WTC11 (cell line): ENCODE measurements at places on chromosomes 3 and 15. TPM values are rescaled to one million over a fixed set of nuclear protein-coding genes. Genes with fewer than 3 reads are reported as not detected.

DNA sequence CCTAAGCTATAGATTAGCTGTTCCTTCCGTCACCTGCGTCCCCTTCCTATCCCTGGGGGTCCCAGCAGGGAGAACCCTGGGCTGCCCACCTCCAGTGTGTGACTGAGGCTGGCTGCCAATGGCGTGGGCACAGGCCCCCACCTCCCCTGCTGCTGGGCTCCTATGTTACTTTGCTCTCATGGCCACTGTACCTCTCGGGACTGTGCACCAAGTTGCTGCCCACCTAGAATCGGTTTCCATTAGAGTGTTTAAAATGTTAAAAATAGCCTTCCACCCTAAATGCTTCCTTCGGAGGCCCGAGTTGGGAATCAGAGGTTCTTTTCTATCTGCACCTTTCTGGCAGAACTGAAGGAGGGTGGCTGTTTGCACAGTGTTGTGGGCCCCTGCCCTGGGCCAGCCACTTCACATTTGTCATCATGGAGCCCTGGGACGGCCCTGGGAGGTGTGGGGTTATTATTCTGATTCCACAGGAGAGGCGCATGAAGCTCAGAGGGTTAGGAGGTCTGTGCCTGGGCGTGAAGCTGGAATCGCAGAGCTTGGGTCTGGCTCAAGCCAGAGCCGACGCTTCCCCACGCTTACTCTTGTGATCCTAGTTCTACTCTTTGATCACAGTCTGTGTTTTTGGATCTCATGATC is 29.1 kb downstream of the IRAK2 start:
- no peak overlapping the region for H3K4me3 ChIP-seq
- H3K27ac ChIP-seq: peak overlapping the region; percentile 78
- H3K36me3 ChIP-seq: no peaks in the 10 kb centered on the region
- DNase-seq: no peak
- H3K27me3 ChIP-seq: no peaks in the 10 kb centered on the region

DNA sequence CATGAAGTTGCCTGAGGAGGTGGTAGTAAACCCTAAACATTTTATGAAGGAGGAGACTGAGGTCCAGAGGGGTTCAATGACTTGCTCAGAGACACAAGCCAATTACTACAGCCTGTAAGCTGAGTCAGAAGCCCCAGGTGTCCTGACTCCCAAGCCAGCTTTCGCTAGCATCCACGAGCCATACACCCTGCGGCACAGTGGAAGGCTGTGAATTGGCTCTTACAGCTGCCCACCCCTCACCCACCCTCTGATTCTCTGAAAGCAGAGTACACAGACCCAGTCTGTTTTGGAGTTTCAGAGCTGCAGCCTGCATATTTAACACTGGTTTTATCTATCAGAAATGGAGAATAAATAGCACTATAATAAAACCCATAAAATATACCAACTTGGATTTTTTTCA is 253.4 kb downstream of the IGSF11 start:
- no peaks in the 10 kb centered on the region for H3K27me3 ChIP-seq
- DNase-seq: no peak
- H3K4me3 ChIP-seq: no peak overlapping the region
- H3K36me3 ChIP-seq: no peaks in the 10 kb centered on the region
- H3K4me1 ChIP-seq: peaks cover 17% of the 10 kb centered on the region
- H3K27ac ChIP-seq: no peak overlapping the region

DUOX2 gene
- 0.13 to 0.27 TPM (median 0.14 TPM) in 3 replicates for total RNA-seq

IQSEC1 gene
- 35.0 to 37.2 TPM (median 36.4 TPM) in 3 replicates for total RNA-seq

MUC20 gene
- total RNA-seq: 0.34 to 0.77 TPM (median 0.57 TPM) in 3 replicates

STAC gene
- total RNA-seq: 5.5 to 6.4 TPM (median 5.6 TPM) in 3 replicates

ARGFX gene
- not detected in 3 replicates for total RNA-seq

GOLGA8H gene
- total RNA-seq: 1.5 to 2.0 TPM (median 1.7 TPM) in 3 replicates

GOLGA8F gene
- not detected in 3 replicates for total RNA-seq

- no peak for DNase-seq
- H3K4me1 ChIP-seq: no peaks in the 10 kb centered on the region
- H3K36me3 ChIP-seq: peaks cover 21% of the 10 kb centered on the region
- H3K4me3 ChIP-seq: no peak overlapping the region
- H3K27me3 ChIP-seq: peaks cover 24% of the 10 kb centered on the region
- H3K27ac ChIP-seq: no peak overlapping the region
These were observed 124.9 kb downstream of the GRM7 start for GRCh38 chr3:6985848-6986247.

GRCh38 chr3:105444725-105445124 is 78.0 kb downstream of the ALCAM start:
- no peak overlapping the region for H3K27ac ChIP-seq
- H3K27me3 ChIP-seq: no peaks in the 10 kb centered on the region
- peaks cover 17% of the 10 kb centered on the region for H3K4me1 ChIP-seq
- H3K4me3 ChIP-seq: no peak overlapping the region
- no peak for DNase-seq

- H3K27me3 ChIP-seq: no peaks in the 10 kb centered on the region
- no peaks in the 10 kb centered on the region for H3K36me3 ChIP-seq
- H3K4me1 ChIP-seq: no peaks in the 10 kb centered on the region
- no peak overlapping the region for H3K4me3 ChIP-seq
- H3K27ac ChIP-seq: no peak overlapping the region
These were observed 51.9 kb downstream of the ARRDC4 start for GRCh38 chr15:98012354-98012753.

HGD gene
- 0.39 to 1.5 TPM (median 0.44 TPM) in 3 replicates for total RNA-seq

GRCh38 chr3:130582457-130583153 is 65.6 kb downstream of the COL6A6 start:
- no peak overlapping the region for H3K27ac ChIP-seq
- no peak for DNase-seq
- H3K4me1 ChIP-seq: no peaks in the 10 kb centered on the region
- H3K27me3 ChIP-seq: no peaks in the 10 kb centered on the region; the same call in 1 of the 2 replicates
- no peaks in the 10 kb centered on the region for H3K36me3 ChIP-seq
- no peak overlapping the region for H3K4me3 ChIP-seq

- H3K27ac ChIP-seq: peak overlapping the region; percentile 64; the same call in 1 of the 2 replicates
- DNase-seq: no peak
- H3K36me3 ChIP-seq: no peaks in the 10 kb centered on the region
These were observed 19.2 kb downstream of the EID1 start for GRCh38 chr15:48896869-48897814.

SEMA5B gene
- total RNA-seq: 20.4 to 22.0 TPM (median 20.7 TPM) in 3 replicates

GRCh38 chr3:190323246-190323626 is 990 bp upstream of the CLDN1 start:
- H3K36me3 ChIP-seq: no peaks in the 10 kb centered on the region
- 0 out of 2 replicates have a peak overlapping the region, but pooled peaks have one; percentile 58 for H3K27ac ChIP-seq
- peaks cover 57% of the 10 kb centered on the region for H3K4me1 ChIP-seq
- no peak for DNase-seq
- H3K27me3 ChIP-seq: peaks cover 18% of the 10 kb centered on the region
- peak overlapping the region; percentile 84 for H3K4me3 ChIP-seq

TMCO5A gene
- total RNA-seq: not detected in 3 replicates

DNA sequence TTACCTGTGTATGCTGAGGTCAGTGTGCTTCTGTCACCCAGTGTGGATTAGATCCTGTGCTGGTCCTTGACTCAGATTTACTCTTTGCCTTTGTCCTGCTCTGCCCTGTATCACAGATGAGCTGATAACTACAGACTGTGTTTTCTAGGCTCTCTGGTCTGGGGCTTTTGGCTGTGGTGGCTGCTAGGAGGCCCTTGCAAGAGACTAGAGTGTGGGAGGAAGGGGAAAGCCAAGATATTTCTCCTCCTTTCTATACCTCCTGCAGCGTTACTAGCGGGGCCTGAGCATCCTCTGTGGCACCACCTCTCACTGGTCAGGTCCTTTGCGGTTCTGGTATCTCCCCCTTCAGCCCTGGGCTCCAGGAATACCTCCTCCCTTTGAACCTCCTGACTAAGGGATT is 282.3 kb upstream of the TBC1D5 start:
- H3K4me3 ChIP-seq: no peak overlapping the region
- no peak overlapping the region for H3K27ac ChIP-seq
- no peaks in the 10 kb centered on the region for H3K27me3 ChIP-seq
- DNase-seq: no peak
- no peaks in the 10 kb centered on the region for H3K36me3 ChIP-seq

GRCh38 chr15:81303244-81304225 is 20.4 kb downstream of the STARD5 start:
- no peak overlapping the region for H3K4me3 ChIP-seq
- H3K36me3 ChIP-seq: no peaks in the 10 kb centered on the region
- peak; percentile 29 for DNase-seq
- H3K4me1 ChIP-seq: peaks cover 31% of the 10 kb centered on the region
- no peaks in the 10 kb centered on the region for H3K27me3 ChIP-seq

FLNB gene
- total RNA-seq: 107 to 127 TPM (median 107 TPM) in 3 replicates

DNA sequence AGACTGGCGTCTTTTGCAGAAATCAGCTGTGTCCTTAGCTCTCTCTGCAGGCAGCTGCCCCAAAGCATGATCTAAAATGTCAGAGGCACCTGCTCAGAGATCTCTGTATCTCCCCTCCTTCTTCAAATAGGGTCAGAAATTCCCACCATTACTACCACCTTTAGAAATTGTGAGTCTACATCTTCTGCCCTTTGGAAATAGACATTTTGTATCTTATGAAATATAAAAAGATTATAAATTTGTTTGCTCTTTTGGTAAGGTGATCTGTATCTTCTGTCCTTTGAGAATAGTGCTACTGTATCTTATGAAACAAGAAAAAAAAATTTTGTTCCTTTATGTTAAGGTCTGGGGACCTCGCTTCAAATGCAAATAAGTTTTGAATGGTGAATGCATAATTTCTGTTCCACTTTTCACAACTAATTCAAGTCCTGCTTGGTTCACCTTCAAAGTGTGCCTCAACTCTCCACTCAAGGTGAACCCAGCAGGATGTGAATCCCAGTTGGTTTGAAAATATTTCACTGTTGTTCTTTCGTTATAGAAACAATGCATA is 28.3 kb upstream of the GPD1L start:
- no peak for DNase-seq
- H3K27me3 ChIP-seq: no peaks in the 10 kb centered on the region
- H3K36me3 ChIP-seq: no peaks in the 10 kb centered on the region
- H3K4me3 ChIP-seq: no peak overlapping the region
- no peak overlapping the region for H3K27ac ChIP-seq

- no peaks in the 10 kb centered on the region for H3K4me1 ChIP-seq
- H3K4me3 ChIP-seq: no peak overlapping the region
- peaks cover 32% of the 10 kb centered on the region for H3K36me3 ChIP-seq
These were observed 23.1 kb upstream of the GP5 start for GRCh38 chr3:194422188-194422587.

GRCh38 chr3:152102410-152102809 is 166.3 kb upstream of the MBNL1 start:
- no peak overlapping the region for H3K27ac ChIP-seq
- H3K4me3 ChIP-seq: no peak overlapping the region
- H3K36me3 ChIP-seq: no peaks in the 10 kb centered on the region
- DNase-seq: no peak
- 0 out of 2 replicates have a peak, but pooled peaks cover 3% of the 10 kb centered on the region for H3K4me1 ChIP-seq

OR4F6 gene
- not detected in 3 replicates for total RNA-seq

CIDEC gene
- total RNA-seq: not detected in 3 replicates

GRCh38 chr3:1513662-1514061 is 420.8 kb downstream of the CNTN6 start:
- H3K4me1 ChIP-seq: no peaks in the 10 kb centered on the region
- no peak overlapping the region for H3K27ac ChIP-seq
- no peak overlapping the region for H3K4me3 ChIP-seq
- peaks cover 62% of the 10 kb centered on the region for H3K36me3 ChIP-seq
- no peak for DNase-seq
- peaks cover 3% of the 10 kb centered on the region; the same call in 1 of the 2 replicates for H3K27me3 ChIP-seq

- H3K36me3 ChIP-seq: peaks cover 12% of the 10 kb centered on the region; the same call in 1 of the 2 replicates
- no peak for DNase-seq
- no peak overlapping the region for H3K4me3 ChIP-seq
- H3K27me3 ChIP-seq: peaks cover 4% of the 10 kb centered on the region; the same call in 1 of the 2 replicates
- no peak overlapping the region for H3K27ac ChIP-seq
These were observed 66.2 kb upstream of the CORO2B start for GRCh38 chr15:68512598-68512997.

GABRR3 gene
- not detected in 3 replicates for total RNA-seq

- H3K27ac ChIP-seq: peak overlapping the region; percentile 87
- peak overlapping the region; percentile 78 for H3K4me3 ChIP-seq
- peaks cover 60% of the 10 kb centered on the region for H3K36me3 ChIP-seq
- 0 out of 2 replicates have a peak, but pooled peaks cover under 1% of the 10 kb centered on the region for H3K4me1 ChIP-seq
These were observed 102.1 kb upstream of the NECTIN3 start for GRCh38 chr3:110969229-110970211.

GRCh38 chr3:44208086-44208485 is 33.6 kb upstream of the TOPAZ1 start:
- H3K4me3 ChIP-seq: no peak overlapping the region
- DNase-seq: no peak
- peaks cover 2% of the 10 kb centered on the region for H3K27me3 ChIP-seq
- H3K4me1 ChIP-seq: no peaks in the 10 kb centered on the region
- no peaks in the 10 kb centered on the region for H3K36me3 ChIP-seq
- H3K27ac ChIP-seq: no peak overlapping the region

- H3K4me3 ChIP-seq: no peak overlapping the region
- H3K4me1 ChIP-seq: peaks cover 18% of the 10 kb centered on the region
- H3K36me3 ChIP-seq: no peaks in the 10 kb centered on the region
These were observed 14.7 kb downstream of the SLC6A1 start for GRCh38 chr3:11006986-11007933.

DNA sequence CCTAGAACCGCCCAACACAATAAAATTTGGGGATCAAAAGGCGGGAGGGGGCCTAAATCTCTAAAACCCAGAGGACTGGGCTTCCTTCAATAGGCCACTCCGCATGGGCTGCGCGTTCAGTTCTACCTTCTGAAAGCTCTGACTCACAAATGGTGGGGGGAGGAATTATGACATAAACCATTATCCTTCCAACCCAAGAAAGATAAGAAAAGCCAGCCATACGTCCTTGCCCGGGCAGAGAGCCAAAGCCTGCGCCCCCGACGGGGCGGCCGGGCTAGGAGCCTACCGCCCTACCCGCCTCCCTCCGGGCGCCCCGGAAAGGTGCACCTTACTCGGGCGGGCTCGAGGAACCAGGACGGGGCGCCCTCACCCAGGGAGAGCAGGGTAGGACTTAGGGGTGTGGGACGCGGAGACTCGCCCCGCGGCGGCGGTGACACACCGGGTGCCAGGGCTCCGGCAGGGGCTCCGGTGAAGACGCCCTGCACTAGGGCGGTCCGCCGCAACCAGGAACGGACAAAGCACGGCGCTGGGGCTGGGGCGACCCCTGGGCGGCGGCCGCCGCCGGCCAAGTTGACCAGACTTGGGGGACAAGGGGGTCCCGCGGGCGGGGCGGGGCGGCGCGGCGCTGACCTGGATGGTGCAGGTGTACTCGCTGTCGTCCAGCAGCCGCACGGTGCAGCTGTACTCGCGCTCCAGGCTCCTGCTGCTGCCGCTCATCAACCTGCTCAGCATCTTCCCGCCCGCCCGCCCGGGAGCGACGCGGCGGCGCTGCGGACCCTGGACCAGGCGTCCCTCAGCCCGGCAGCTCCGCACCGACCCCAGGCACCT is 534 bp downstream of the FRMD5 start:
- peaks cover 30% of the 10 kb centered on the region for H3K4me1 ChIP-seq
- H3K36me3 ChIP-seq: no peaks in the 10 kb centered on the region
- DNase-seq: no peak
- no peak overlapping the region for H3K27ac ChIP-seq
- peak overlapping the region; percentile 94 for H3K4me3 ChIP-seq

GRCh38 chr3:190739641-190740185 is 122.8 kb downstream of the GMNC start:
- H3K4me1 ChIP-seq: peaks cover 12% of the 10 kb centered on the region
- no peaks in the 10 kb centered on the region for H3K36me3 ChIP-seq
- H3K27ac ChIP-seq: no peak overlapping the region
- H3K4me3 ChIP-seq: no peak overlapping the region
- no peak for DNase-seq

ROPN1 gene
- total RNA-seq: not detected in 3 replicates
